Right hindlimb (tissue), 1 donor: ENCODE measurements at places on chromosomes 12 and 14.

DNA sequence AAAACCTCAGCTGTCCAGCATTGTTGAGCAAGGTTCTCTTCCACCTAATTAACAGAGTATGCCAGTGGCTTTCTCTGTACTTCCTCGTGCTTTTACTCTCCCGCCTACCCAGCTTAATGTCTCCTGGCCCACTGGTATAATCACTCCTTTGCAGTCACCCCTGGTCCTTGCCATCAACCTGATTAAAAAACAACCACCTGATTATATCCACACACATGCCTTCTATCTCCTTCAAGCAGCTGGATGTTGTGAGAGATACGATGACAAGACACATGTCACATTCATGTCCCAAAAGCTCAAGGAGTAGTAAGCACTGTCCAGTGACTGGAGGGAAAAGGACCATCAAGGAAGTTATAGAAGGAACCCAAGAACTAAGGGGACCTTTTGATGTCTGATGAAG lies 241.3 kb upstream of the GRIP1 start:
- DNase-seq, result no peak

DNA sequence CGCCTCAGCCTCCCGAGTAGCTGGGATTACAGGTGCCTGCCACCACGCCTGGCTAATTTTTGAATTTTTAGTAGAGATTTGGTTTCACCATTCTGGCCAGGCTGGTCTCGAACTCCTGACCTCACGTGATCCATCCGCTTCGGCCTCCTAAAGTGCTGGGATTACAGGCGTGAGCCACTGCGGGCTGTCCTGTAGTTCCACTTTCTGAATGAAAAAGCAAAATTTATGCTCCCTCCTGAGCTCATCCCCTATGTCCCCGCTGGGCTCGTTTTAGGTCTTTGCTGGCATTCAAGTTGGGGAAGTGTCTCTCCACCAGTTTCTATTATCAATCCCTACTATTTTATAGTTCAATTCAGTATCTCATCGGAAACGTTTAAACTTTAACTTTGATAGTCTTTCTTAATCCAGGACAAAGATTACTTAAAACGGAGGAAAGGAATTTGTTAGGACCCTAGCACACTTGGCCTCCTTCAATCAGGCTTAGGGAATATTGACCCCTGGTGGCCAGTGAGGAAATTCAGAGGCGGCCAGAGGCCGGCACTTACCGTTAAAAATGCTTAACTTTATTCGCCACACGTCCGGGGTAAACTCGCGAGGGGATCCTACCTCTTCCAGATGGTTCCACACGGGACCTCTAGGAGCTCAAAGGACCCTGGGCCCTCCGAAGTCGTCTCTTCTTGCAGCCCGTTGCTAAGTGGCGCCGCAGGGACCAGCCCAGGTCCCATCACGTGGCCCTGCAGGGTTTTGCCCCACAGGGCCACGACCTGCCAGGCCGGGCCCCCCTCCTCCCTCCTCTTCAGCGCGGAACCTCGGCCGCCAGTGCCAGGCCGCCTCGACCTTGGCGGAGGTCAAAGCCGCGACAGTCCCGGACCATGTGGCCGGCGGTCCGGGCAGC lies 11.4 kb upstream of the DNAL1 start:
- peak; percentile 76 for DNase-seq

- DNase-seq, result no peak
These were observed 453.9 kb downstream of the FUT8 start for GRCh38 chr14:65866448-65866847.

DNA sequence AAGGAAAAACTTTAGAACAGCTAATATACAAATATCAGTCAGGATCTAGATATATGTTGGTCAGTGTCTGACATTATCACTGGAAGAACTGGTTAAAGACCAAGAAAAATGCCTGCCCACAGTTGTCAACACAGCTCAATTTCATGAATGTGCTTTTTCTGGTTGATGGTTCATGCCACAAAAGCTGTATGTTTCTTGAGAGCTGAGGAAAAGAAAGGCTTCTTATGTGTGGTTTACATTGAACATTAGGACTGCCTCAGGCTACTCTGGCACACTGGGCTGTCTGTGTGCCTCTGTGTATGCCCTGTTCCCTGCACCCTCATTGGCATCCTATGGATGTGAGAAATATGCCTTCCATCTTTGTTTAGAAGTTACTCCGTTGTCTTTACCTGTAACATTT lies 218.8 kb upstream of the RGS6 start:
- DNase-seq, result no peak

- no peak for DNase-seq
These were observed 856 bp upstream of the EIF4B start for GRCh38 chr12:53005215-53005985.

DNA sequence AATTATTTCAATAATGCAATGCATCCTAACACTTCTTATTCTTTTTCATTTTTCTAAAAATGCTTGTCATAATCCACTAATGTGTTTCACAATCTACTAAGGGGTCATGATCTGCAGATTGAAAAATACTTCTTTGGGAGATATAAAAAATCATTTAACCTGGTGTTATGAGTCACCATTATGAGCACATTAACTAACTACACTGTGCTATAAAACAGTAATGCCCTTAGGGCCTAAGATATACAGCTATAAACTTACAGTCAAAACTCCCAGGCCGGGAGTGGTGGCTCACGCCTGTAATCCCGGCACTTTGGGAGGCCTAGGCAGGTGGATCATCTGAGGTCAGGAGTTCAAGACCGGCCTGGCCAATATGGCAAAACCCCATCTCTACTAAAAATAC lies 14.2 kb downstream of the ATXN2 start:
- no peak for DNase-seq

DNA sequence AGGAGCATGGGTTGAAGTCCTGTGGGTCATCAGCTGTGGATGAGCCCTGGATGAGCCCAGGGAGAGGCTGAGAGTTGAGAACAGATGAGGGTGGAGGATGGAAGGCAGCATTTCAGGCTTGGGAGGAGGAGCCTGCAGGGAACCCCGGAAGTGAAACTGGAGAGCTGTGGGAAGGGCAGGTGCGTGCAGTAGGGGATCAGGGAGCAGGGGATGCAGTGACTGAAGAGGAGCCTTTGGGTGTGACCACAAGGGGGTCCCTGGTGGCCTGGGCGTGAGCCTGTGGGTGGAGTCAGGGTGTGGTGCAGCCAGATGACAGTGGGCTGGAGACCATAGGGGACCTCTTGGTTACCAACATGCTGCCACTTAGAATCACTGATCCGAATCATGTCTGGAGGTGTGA lies 115.5 kb downstream of the PAPOLA start:
- no peak for DNase-seq

DNA sequence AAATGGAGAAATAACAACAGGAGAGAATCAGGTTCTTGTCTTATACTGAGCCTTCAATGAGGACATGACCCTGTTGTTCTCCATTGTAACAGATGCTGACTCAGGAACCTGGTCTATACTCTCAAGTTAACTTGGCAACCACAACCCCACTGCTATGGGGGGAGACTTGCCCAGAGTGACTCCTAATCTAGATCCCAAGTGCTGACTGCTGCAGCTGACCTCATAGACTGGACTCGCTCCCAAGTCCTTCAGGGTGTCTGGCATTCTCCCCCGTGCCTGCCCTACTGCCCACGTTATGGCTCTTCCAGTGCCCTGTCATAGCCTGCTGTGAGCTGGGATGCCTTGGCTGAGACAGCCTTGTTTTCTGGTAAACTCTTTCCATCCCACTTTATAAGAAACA lies 37.1 kb downstream of the NID2 start:
- peak; percentile 58 for DNase-seq

- no peak for DNase-seq
These were observed 52.0 kb downstream of the STX2 start for GRCh38 chr12:130787041-130787440.

DNA sequence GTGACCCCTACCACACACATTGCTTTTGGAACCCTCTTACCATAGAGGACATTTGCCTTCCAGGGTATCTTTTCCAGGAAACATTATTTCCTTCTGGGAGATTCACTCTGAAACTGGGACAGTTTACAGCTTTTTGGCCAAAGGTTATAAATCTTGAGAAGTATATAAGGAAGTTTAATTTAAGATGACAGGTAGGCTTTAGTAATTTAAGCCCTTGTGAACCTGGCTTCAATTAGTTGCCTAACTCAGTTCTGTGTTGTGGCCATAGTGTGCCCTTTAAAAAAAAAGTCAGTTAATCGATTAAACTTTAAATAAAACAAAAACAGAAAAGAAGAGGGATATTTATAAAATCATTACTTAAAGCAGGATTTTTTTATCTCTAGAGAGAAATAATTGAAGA lies 142.9 kb downstream of the NAV3 start:
- no peak for DNase-seq

DNA sequence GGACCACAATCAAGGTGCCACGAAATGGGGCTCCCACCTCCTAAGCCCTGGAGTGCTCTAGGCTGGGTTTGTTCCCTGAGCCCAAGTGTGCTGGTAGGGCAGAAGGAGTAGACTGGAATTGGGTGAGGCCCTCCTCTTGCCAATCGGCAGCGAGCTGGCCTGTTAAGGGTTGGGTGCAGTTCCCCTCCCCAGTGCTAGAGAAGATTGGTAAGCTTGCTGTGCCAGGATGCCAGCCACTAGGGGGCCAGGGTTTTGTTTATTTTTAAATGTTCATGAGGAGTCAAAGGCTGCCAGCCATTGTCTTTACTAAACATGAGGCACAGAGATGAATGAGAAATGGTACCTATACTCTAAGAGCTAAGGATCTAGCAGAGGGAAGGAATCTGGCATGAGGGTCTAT lies 79.7 kb downstream of the SPTB start:
- no peak for DNase-seq

GRCh38 chr12:51009056-51009440 lies 17.1 kb downstream of the SLC11A2 start:
- no peak for DNase-seq

GRCh38 chr12:69929531-69929930 lies 104.5 kb downstream of the MYRFL start:
- DNase-seq, result no peak

GRCh38 chr14:36069535-36069900 lies 107.0 kb downstream of the PTCSC3 start:
- no peak for DNase-seq

GRCh38 chr12:106954462-106955376 lies 988 bp upstream of the TMEM263 start:
- peak; percentile 71 for DNase-seq

DNA sequence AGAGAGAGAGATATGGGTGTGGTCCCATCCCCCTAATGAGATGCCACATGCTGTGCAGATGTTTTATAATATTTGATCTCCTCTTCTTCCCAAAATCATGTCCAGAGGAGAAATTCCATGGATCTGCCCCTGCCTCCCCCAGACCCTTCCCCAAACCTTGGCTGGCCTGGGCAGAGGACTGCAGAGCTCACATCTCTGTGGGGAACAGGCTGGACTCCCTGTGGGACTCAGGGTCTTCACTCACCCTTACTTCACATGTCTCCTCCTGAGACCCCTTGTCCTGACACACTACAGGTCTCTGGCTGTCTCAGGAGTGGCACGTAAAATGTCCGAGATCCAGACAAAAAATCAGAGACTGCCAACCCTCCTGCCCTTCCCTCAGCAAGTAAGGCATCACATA lies 76.0 kb upstream of the CAPRIN2 start:
- no peak for DNase-seq

- DNase-seq, result peak; percentile 78
These were observed 25.3 kb upstream of the SPTLC2 start for GRCh38 chr14:77641534-77642341.

DNA sequence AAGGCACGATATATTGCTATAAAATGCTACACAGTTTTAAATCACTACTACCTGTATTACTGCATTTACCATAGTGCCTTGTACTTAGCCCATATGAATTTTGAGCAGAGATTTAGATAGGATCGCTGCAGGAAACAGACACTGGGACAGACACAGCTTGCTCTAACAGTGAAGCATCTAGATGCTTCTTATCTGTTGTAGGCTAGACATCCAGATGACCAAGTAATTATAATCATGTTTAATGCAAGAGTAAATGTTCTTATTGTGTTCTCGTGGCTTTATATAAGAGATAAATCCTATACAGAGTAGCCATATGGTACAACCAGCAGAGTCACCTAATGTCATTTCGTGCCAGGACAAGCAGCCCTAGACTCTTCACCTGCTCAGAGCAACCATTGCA lies 92.8 kb downstream of the ASCL1 start:
- DNase-seq, result no peak

DNA sequence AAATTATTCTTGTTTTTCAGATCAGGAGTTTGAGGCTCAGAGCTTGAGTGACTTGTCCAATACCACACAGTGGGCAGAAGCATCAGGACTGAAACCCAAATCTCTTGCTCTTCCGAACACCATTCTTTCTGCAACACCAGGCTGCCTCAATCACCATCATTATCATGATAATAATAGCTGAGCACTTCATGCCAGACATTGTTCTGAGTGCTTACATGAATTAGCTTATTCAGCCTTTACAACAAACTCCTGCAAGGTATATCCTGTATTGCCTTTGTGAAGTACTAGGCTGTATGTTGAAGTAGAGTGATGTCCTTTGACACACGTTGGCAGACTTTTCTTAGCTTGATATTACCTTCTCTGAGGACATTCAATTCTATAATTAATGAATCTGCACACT lies 257.4 kb upstream of the ATP2B1 start:
- DNase-seq, result no peak

DNA sequence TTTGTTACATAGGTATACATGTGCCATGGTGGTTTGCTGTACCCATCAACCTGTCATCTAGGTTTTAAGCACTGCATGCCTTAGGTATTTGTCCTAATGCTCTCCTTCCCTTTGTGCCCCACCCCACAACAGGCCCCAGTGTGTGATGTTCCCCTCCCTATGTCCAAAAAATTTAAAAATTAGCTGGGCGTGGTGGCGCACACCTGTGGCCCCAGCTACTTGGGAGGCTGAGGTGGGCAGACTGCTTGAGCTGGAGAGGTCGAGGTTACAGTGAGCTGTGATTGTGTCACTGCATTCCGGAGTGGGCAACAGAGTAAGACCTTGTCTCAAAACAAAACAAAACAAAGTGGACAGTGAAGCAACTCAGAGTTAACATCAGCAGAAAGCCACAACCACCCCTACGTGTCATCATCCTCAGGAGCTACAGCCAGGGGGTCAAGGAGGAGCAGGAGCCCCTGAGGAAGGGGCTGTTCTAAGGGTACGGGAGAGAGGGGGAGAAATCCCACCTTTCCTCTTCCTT lies 36.8 kb upstream of the SGPP1 start:
- DNase-seq, result no peak

GRCh38 chr12:87383680-87384079 lies 645.5 kb downstream of the C12orf50 start:
- no peak for DNase-seq

DNA sequence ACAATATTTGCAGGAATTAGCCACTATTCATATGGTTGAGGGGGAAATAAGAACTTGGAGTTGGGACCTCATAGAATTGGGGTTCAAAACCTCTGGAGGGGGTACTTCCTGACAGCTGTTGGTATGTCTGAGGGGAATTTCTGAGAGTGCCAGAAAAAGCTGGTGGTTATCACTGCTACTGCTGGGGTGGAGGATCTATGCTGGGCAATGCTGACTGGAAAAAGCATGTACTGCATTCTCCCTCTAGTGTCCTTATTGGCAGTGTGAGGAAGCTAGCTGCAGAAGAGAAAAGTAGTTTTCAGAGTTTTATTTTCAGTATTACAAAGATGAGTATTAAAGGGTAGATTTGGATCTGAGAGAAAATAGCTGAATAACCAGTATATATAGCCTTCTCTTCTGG lies 88.8 kb downstream of the FUT8 start:
- no peak for DNase-seq

- DNase-seq, result no peak
These were observed 63.4 kb downstream of the AACS start for GRCh38 chr12:125128439-125129178.

- DNase-seq, result no peak
These were observed 28.8 kb downstream of the RPS6KA5 start for GRCh38 chr14:91031666-91032065.

- no peak for DNase-seq
These were observed 1.5 kb downstream of the RILPL1 start for GRCh38 chr12:123532019-123532418.

- DNase-seq, result no peak
These were observed 6.8 kb upstream of the KRT83 start for GRCh38 chr12:52327830-52328500.
